ENCODE measurements at places on chromosomes 7 and 10. TPM values are rescaled to one million over a fixed set of nuclear protein-coding genes. Genes with fewer than 3 reads are reported as not detected.

IFIT1B gene
- not detected for total RNA-seq

GCK gene
- 0.75 TPM for total RNA-seq

VIPR2 gene
- total RNA-seq: 9.3 TPM

VDAC2 gene
- total RNA-seq: 260 TPM

DNA sequence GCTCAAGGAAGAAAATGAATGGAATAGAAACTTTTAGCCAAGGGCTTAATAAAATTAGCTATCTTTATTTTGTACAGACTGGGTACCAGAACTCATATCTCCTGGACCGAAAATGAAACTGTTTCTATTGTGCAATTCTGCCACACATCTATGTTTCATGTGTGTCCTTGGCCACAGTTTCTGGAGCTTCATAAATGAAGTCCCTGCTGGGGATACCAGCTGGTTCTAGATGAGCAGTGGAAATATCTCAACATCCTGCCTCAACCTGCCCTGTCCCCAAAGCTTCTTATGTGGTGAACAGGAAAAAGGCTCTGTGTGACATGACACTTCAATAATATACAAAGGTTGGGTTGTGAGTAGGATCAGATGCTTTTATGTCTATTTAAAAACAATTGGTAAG lies 310.1 kb upstream of the SORCS1 start:
- DNase-seq: no peak
- no peaks in the 10 kb centered on the region for H3K4me1 ChIP-seq
- no peaks in the 10 kb centered on the region for H3K27me3 ChIP-seq
- no peak overlapping the region for H3K4me3 ChIP-seq
- no peak overlapping the region for H3K27ac ChIP-seq
- H3K36me3 ChIP-seq: no peaks in the 10 kb centered on the region

DNA sequence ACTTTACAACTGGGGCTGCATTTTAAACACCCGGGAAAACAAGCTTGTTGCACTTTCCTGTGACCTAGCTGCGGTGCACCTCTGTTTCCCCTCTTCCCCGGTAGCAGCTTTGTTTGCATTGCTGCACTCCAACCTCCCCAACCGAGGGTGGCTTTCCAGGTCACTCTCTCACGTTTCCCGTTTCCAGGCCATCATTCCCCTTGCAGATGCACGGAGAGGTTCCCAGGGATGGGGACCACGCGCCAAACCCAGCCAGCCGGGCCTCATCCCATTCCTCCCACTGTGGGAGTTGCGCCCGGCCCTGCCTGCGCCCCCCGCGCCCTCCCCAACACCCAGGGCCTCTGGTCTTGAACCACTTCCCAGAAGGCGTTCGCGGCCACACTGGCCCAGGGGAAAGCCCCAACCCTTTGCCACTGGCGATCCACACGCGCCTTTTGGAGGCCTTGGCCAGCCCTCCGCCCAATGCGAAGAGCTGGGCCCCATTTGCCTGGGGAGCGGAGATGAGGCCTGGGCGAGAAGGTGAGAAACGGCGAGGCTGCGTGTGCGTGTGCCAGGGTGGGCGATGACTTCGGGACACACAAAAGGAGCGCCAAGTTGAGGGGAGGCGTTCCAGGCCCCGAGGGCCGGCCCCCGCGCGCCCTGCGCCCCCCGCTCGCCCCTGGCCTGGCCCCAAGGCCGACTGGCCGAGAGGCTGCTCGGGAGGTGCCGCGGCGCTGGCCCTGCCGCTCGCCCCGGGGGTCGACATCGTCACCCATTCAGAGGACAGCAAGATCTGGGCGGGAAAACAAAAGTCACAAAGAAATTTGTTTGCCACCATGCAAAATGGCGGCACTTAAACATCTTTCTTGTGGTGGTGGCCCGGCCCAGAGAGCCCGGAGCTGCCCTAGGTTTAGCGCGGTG lies 15.9 kb downstream of the SKIDA1 start:
- peak overlapping the region; percentile 63 for H3K4me3 ChIP-seq
- no peaks in the 10 kb centered on the region for H3K36me3 ChIP-seq
- H3K27ac ChIP-seq: peak overlapping the region; percentile 40
- no peak for DNase-seq
- no peaks in the 10 kb centered on the region for H3K27me3 ChIP-seq

GRCh38 chr10:62072901-62073300 lies 171.4 kb downstream of the ARID5B start:
- H3K27ac ChIP-seq: no peak overlapping the region
- peaks cover 81% of the 10 kb centered on the region for H3K4me1 ChIP-seq
- H3K4me3 ChIP-seq: no peak overlapping the region
- peaks cover 61% of the 10 kb centered on the region for H3K36me3 ChIP-seq
- no peak for DNase-seq
- no peaks in the 10 kb centered on the region for H3K27me3 ChIP-seq

- no peaks in the 10 kb centered on the region for H3K36me3 ChIP-seq
- H3K4me3 ChIP-seq: no peak overlapping the region
- H3K4me1 ChIP-seq: peaks cover 4% of the 10 kb centered on the region
- H3K27me3 ChIP-seq: no peaks in the 10 kb centered on the region
- H3K27ac ChIP-seq: no peak overlapping the region
- DNase-seq: peak; percentile 90
Observed at GRCh38 chr10:6019796-6020195, 42.4 kb downstream of the IL2RA start.

DNA sequence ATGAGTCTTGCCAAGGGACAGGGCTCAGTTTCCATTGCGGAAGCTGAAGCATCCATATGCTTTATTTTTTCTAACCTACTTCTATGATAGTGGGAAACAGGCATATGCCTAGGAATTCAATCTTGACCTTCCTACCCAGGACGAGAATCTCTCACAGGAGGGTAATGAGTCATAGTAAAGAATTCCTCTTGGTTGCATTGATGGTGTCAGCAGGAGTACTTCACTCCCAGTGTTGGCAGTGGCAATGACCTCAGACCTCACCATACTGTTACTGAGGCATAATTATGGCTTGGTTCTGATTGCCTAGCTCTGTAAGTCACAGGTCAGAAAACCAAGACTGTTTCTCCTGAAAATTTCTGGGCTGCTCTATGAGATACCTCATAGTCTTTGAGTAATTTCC lies 552.9 kb downstream of the ARL4A start:
- no peaks in the 10 kb centered on the region for H3K4me1 ChIP-seq
- no peak overlapping the region for H3K4me3 ChIP-seq
- DNase-seq: no peak
- H3K27ac ChIP-seq: no peak overlapping the region

All from esophagus muscularis mucosa (tissue), 4 donors.